Ovary (tissue), 10 donors: ENCODE measurements at places on chromosomes 2 and 18.

DNA sequence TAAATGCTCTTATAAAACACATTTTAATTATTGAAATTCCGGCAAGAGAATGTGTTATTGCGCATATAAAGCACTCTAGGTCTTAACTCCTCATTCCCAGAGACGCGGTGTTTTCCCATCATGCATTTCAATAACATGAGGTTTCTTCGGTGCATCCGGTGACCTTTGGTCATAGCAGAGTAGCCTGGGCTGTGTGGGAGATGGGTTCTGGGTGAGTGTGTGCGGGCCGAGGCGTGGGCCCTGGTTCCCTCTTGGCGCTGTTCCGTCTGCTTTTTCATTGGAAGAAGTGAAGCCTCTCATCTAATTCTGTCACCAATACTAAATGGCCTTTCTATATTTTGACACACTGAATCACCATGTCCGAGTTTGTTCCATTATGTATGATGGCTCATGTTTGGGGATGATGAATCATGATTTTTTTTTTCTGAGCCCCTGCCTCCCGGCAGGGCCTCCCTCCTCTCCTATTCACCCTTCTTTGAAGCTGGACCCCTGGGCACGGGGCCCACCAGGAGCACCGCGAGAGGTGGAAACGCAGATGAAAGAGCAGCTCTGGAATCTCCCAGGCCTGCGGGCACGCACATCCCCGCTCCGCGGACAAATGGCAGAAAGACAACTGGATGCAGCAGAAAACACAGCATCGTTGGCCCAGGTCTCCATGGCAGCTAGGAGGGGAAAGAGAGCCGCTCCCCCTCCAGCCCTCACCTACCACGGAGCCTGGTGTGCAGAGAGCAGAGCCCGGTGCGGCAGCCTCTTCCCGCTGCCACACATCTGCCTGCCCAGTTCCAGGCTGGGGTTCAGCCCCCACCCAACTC, 85.8 kb upstream of the HPCAL1 start:
- no peak for DNase-seq

- no peak for DNase-seq
These were observed 140.9 kb downstream of the SH3RF3 start for GRCh38 chr2:109269706-109270504.

DNA sequence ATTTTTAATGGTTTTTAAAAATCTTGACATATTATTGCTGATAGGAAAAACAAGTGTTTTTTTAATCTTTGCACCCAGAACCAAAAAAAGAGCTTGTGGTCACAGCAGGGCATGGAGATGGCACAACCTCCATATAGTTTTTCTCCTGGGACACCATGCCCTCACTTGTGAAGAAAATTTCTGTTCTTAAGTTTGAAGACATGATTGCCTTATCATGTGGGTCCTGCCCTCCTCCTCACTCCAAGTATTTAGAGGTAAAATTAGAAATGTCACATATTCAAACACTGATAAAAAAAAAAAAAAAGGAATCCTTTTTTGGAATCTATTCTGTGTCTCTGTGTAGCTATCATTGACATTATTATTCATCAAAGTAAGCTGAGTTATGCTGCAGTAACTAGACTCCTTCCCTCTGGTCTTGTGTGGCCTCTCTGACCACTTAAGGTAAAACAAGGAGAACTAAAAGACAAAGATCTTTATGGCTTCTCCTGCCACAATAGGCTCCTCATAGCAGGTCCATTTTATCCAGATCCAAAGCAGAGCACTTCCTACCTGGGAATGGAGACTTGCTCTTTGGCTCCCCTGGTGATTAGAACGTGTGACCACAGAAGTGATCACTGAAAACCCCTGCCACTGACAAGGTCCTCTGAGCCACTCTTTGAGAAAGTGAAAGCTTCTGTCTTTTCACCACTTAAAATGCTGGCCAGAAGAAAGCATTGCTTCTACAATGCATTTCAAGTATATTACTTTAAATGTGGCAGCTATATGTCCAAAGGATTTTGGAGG, 19.8 kb downstream of the ADD2 start:
- DNase-seq, result no peak

DNA sequence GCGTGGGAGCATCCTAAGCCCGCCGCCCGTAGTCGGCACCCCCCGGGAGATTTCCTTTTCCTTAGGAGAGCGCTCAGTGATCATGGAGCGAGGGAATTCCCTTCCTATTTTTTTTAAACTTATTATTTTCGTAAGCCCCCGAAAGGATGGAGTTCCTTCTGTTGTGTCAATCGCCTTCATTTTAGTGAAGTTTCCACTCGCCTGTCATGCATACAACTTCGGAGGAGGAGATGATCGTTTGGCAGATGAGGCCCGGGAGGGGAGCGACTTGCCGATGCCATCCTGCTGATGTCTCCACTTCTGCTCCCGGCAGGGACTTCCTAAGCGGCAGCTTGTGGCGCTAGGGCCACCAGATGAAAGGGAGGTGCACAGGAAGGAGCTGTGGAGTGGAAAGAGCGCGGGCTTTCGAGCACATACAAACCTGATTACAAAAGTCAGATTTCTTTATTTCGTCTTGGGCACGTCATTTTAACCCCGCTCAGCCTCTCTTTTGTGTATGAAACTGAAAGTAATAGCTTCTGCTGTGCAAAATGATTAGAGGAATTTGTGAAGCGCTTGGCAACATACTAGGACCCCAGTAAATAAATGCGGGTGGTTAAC, at the start of gene ADGRF3:
Gene ADGRF3, minus strand, starts transcription at position 336 of the 600 bp plus-strand sequence. CDS start 555 bp downstream, outside the sequence.
- peak; percentile 51 for DNase-seq

- DNase-seq, result no peak
These were observed 15.4 kb downstream of the NPPC start for GRCh38 chr2:231910771-231911170.

DNA sequence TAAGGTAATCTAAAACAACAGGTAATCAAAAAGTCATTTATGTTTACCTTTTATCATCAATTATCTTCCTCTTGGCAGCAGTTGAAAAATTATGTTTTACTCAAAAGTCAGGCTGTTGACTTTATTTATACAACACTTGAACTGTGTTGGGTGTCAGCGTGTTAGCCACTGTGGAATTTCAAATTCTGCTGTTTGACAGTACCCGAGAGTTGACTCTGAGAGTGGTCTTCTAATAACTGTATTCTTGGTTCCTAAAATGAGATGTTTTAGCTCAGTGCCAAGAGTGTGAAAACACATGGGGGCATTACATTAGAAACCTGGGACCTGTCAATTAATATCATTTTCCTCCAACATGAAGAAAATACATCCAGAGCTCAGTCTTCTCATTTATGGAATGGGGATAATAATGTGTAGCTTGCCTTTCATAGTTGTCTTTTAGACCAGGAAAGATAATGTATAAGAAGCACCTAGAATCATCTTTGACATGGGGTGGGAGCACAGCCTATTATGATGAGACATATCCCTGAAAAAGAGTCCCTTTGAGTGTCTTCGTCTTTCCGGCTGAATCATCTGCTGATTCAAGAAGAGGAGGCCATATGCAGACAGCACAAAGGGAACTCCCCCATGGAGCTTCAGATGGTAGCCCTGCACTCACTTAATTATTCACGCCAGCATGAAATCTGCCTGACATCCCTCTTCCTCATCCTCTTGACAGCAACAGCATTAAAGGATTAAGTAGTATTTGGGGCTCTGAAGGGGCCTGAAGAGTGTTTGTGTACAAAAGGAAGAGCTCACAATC, 89.1 kb downstream of the AFF3 start:
- no peak for DNase-seq

GRCh38 chr2:31651267-31651666, 70.5 kb upstream of the SRD5A2 start:
- DNase-seq, result no peak

- no peak for DNase-seq
These were observed 36.5 kb downstream of the SEMA4F start for GRCh38 chr2:74690571-74690970.

DNA sequence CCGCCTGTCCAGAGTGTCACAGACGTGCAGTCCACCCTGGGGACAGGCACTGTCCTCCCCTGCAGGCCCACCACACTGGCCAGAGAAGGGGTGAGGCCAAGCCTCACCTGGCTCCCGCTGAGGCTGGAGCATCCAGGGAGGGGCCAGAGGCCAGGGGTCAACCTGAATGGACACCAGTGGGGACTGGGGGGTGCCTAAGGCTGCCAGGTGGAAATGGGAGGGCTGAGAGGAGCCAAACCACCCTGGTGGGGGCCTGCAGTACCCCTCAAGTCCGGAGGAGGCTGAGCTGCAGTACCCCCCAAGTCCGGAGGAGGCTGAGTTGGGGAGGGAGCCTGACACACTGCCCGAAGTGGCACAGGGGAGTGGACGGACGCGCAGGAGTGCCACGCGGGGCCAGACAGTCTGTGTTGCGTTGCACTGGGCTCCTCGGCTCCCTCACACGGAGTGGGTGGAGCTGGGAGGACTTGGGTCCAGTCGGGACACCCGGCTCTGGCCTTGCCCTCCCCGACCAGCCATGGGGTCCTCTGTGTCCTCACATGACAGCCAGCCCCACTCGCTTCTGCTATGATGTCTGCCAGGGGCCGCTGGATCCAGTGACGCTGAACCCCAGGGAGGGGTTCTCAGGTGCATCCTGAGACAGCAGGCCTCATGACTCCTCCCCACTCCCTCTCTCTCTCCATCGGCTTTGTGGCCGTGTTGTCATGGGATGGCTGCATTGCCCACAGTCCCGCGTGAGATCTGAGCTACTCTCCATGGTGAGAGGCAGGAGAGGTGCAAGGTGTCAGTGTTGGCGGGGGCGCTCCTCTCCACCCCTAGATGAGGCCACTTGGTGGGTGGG, 22.3 kb upstream of the GPC1 start:
- peak; percentile 11 for DNase-seq

GRCh38 chr2:240374085-240374907, 61.2 kb upstream of the GPC1 start:
- peak; percentile 60 for DNase-seq

- DNase-seq, result no peak
These were observed 5.8 kb upstream of the PAX8 start for GRCh38 chr2:113284476-113284875.

DNA sequence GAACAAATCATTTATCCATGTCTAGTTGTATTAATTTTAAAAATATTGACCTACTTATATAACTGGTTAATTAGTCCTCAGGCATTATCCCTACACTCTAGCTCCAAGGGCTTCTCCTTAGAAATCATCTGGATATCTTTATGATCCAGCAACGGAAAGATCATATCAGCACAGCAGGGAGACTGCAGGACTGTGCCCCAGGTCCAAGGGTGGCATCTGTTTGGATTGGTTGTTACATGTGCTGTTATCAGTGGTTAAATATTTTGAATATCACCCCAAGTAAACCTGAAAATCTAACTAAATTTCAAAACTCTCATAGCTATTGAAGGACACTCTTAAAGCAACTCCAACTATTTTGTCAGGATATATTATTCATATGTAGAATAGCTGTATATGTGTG, 556.2 kb upstream of the ZEB2 start:
- DNase-seq, result no peak

DNA sequence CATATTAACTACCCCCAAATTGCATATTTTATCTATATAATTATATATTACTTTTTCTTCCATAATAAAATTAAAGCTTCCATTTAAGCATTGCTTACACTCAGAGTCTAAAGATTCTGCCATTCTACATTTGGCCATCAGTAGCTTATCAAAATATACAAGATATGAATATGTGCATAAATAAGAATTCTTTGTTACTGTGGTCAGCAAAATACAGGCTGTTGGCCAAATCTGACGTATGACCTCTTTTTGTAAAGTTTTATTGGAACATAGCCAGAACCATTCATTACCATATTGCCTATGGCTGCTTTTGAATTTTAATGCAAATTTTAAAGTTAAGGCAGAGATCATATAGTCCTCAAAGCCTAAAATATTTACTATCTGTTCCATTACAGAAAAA, 643.9 kb upstream of the VRK2 start:
- no peak for DNase-seq

DNA sequence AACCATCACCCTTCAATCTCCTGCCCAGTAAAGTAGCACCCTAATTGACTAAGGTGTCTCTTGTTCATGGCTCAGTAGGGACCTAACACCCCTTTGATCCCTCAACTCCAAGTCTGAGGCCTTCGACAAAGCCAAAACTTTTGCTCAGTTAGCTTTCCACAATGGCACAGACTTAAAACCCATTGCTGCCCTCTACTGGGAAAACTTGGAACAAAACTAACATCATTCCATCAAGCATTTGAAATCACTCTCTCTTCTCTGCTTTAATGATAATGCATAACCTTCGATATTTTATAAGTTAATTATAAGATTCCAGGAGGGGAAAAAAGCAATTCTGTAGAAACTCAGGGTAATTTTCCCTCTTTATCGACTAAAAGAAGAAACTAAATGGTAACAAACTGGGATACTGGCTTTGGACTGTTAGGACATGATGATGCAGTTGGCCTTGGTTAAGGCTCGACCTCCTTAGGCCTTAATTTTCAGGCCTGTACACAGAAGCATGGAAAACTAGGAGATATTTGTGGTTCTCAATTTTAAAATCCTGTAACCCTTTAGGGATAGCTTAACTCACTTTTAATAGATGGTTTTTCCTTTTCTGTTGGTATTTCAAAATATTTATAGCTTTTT, 127.8 kb downstream of the STK39 start:
- DNase-seq, result no peak

GRCh38 chr18:69172046-69172445, 228.6 kb upstream of the DOK6 start:
- DNase-seq, result no peak

- no peak for DNase-seq
These were observed 45.7 kb downstream of the ARL5A start for GRCh38 chr2:151782378-151783132.

DNA sequence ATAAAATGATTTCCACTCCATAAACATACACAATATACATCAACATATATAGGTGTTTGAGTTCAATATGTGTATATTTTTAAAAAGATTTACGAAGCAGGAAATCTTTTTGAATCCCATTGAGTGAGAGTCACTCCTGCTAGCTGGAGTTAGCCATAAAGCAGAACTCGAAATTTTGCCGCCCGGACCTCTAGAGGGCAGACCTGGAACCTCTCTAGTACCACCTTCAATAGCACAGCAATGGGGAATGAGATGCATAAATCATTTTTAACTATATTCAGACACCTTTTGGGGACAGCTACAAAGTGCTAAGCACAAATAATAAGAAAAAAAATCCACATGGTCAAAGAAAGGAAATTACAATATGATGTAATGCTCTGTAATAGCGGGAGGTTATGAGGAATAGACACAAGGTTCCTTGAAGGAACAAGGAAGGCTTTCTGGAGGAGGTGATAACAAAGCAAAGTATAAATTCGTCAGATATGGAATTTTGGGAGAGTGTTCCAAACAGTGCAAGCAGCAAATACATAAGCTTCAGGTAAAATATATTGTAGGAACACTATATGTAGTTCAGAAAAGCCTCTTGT, 533.4 kb downstream of the ERBB4 start:
- no peak for DNase-seq

GRCh38 chr2:202278944-202279343, 13.4 kb downstream of the NOP58 start:
- DNase-seq, result no peak

DNA sequence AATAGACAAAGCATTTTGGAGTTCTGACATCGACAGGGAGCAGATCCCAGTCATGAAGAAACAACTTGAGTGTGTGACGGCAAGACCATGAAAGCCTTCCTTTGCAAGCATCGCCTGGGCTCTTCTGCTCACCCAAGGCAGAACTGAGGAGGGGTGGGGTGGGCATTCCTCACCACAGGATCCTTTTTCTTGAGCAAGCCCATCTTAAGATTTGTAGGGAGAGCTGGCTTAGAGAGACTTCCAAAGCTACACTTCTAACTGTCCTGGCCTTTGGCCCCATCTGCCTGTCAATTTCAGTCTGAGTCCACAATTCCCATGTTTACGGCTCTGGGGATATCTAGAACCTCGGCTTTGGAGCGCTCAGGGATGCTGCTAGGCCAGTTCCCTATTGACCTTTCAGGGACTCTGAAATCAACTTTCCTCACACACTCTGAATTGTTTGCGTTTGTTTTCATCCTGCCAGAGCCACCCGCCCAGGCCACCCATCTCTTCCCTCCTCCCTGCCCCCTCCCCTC, 3.7 kb downstream of the KLHL14 start:
- DNase-seq, result no peak
